ENCODE measurements at places on chromosomes 2 and 18.

GRCh38 chr2:218857371-218858137, 2.1 kb upstream of the WNT6 start:
- DNase-seq = no peak

DNA sequence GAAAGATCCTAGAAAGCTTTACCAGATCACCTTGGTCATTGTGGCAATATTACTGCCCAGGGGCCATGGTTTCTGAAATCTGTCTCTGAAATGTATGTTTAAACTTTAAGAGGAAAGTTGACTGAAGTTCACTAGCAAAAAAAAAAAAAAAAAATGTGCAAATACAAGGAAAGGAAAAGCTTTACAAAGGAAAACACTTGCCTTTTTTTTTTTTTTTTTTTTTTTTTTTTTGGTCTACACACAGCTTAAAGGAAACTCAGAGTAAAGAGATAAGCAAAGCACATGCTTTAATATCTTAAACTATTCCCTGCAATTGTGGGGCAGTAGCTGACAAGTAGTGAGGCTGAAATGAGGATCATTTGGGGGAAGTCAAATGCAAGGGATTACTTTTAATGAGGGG, 174.2 kb upstream of the EPAS1 start:
- no peak for DNase-seq

- no peak for DNase-seq
Measured at GRCh38 chr2:209937893-209938292, 64.5 kb upstream of the RPE start.

- DNase-seq = no peak
Measured at GRCh38 chr2:197236816-197237215, 73.8 kb downstream of the ANKRD44 start.

GRCh38 chr2:235504441-235505180, 10.8 kb downstream of the AGAP1 start:
- no peak for DNase-seq

All from OCI-LY7 (cell line).